ENCODE measurements at places on chromosomes 2 and 18.

- DNase-seq: no peak
These were observed 62.1 kb downstream of the GBX2 start for GRCh38 chr2:236105955-236106607.

DNA sequence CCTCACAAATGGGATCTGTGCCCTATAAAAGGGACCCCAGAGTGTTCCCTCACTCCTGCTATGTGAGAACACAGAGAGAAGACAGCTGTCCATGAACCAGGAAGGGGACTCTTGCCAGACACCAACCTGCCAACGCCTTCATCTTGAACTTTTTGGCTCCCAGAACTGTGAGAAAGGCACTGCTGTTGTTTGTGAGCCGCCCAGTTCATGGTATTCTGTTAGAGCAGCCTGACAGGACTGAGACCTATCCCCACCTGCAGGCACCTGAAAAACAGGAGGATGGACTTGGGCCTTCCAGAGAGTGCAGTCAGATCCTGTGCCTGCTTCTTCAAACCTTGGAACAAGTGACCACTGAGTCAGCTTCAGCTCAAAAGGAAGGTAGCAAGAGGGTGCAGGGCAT, 51.4 kb downstream of the CRACDL start:
- DNase-seq: no peak

- DNase-seq: no peak
These were observed 165.3 kb upstream of the STK17B start for GRCh38 chr2:196336715-196337114.

DNA sequence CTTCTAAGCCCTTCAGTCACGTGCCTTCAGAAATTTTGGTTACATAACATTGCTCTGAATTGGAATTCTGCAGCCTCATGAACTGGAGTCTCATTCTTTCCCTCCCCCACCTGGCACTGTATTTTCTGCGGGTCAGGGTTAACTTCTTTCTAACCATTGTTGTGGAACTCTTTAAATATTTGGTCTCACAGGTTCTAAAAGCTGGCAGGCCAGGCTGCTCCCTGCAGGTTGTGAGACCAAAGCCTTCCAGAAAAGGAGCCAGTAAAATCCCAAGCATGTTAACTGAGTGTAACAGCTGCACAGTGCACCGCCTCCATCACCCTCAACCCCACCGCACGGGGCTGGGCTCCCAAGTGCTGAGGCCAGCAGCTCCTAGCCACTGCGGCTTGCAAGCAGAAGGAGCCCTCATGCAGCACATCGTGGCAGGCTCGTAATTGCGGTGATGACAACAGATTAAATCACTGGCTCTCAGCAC, 174.1 kb upstream of the ALPP start:
- no peak for DNase-seq

- DNase-seq: peak; percentile 88
These were observed 15.9 kb downstream of the CDKL4 start for GRCh38 chr2:39227628-39228412.

DNA sequence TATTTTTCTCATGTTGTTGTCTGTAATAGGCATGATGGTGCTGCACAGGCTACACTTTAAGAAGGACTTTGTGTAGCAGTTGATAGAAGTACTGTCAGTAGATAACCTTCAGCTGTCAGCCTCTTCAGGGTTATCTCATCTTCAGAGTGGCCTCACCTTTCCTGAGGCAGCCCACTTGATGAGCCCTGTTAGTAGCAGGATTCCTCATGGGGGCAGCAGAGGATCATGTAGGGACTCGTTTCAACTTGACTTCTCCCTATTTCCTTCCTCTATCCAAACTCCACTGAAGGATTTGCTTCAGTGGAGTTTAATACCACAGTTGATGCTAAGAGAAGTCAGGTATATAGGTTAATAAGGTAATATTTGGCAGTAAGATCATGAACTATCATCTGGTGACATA, 530.3 kb upstream of the FSIP2 start:
- no peak for DNase-seq

DNA sequence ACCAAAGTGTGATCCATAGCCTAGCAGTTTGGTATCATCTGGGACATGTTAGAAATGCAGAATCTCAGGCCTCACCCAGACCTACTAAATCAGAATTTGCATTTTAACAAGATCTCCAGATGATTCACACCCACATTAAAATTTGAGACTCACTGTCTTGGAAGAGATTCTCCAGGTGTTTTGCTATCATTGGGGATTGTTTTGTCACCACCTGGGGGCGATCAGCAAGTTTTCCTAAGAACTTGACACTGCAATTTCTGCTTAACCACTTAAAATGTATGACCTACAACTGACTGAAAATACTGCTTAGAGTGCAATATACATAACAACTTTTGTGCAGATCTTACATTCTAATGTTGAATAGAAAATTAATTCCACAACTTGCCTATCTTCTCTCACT, 18.9 kb upstream of the ITGA4 start:
- DNase-seq: no peak

DNA sequence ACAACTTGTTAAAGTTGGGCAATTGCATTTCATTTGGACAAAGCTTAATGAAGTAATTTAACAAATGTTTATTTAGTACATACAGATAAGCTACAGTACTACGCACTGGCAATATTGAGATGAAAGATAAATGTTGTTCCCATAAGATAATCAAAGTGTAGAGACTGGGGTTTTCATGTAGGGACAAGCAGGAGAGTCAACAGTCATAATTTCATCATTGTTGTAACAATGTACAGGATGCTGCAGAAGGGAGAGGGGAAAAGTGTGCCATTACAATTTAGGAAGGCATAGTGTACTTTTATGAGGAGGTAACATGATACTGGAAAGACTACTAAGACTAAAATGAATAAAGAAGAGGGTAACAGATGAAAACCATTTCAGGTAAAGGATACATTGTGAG, 441.6 kb downstream of the ERBB4 start:
- no peak for DNase-seq

- DNase-seq: no peak
These were observed 99.9 kb downstream of the DYM start for GRCh38 chr18:49360582-49360981.

DNA sequence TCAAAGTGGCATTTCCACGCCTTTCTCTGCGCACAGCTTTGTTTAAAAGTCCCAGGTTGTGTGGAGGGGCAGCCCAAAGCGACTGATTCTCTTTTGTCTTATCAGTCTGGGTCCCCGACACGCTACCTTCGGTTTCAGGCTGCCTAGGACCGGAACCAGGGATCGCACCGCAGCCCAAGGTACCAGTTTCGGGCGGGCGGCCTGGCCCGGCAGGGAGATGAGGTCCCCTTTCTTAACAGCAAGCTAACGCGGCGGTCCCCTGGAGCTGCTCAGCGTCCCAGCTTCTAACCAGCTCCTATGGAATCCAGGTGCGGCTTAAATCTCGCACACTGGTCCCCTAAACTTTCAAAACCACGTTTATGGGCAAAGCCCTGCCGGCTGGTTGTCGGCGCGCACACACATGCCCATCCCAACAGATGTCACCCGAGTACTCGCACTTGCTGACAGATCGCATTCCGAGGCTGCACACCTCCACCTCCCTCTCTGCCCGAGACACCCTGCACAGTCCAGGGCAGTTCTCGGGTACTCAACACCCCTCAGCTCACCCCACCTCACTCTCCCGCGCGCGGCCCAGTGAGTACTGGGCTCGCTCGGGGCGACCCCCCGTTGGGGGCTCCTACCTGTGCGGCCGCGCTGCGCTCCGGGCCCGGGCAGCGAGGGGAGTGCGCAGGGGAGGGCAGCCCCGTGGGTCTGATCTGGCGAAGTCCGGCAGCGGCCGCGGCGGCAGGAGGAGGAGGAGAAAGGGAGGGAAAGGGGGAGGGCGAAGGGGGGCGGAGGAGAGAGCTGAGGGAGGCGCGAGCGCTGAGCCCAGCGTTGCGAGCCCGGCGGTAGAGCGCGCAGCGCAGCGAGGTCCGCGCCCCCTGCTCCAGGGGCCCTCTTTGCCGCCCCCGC, at the start of gene EFEMP1:
EFEMP1 (minus strand) TSS at position 692 of the 891 bp plus-strand sequence. CDS start 1,342 bp downstream, outside the sequence.
- no peak for DNase-seq

DNA sequence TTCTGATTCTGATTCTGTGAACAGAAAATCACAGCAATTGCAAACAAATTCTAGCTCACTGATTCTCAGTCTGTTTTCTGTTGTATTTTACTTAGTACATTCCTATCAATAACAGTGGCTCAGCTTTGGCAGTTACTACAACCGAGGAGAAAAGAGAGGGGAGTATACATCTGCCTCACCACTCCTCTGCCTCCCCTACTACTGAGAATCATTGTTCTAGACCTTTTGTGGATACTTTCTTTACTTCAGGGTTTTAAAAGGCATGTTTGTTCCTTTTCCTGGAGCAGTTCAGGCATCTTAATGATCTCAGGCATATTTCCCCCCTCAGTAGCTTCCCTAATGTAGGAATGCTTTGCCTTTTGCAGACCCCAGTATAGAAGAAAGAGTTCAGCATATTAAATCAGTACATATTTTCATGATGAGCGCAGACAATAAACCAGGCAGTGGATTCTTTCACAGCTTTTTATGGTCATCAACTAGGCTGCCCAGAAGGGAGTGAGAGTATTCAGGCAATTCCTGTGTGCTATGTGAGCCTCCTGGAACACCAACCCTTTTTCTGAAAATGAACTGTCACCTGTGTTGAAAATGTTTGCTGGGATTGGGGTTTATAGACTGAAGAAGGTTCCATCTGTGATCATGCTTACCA, 10.3 kb downstream of the STAMBP start:
- DNase-seq: no peak

- no peak for DNase-seq
These were observed 1.1 kb downstream of the SPAG16 start for GRCh38 chr2:213285404-213285803.

- DNase-seq: no peak
These were observed 59.7 kb downstream of the SPP2 start for GRCh38 chr2:234110219-234110618.

DNA sequence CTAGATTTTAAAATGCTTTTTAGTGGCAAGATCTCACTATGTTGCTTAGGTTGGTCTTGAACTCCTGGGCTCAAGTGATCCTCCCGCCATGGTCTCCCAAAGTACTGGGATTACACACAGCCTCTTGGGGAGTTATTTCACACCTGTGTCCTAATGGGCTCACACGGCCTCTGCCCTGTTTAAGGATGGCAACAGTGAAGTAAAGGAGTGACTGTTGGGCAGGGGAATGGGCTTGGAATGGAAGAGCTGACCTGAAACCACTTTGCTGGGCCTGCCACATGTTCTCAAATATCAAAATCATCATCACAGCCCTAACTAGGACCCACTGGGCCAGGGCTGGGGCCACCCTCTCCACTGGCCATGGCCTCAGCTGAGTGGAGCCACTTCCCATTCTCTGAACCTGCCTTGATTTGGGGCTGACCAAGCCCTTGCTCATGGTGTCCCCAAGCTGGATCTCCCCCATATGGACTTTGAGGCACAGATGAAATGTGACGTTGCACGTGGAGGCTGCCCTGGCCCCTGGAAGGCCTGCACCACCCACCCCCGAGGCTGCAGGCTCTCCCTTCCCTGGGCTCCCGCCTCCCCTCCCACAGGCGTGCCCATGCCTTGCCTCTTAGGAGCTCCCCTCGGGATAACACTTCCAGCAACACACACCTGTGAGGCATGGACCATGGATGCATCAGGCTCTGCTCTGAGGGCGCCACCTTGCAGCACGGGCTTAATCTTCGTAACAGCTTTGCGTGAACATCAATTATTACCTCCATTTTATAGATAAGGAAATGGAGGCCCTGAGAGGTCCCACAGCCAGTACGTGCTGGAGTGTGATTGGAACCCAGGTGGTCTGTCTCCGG, 71.8 kb upstream of the SMAD7 start:
- peak; percentile 9 for DNase-seq

DNA sequence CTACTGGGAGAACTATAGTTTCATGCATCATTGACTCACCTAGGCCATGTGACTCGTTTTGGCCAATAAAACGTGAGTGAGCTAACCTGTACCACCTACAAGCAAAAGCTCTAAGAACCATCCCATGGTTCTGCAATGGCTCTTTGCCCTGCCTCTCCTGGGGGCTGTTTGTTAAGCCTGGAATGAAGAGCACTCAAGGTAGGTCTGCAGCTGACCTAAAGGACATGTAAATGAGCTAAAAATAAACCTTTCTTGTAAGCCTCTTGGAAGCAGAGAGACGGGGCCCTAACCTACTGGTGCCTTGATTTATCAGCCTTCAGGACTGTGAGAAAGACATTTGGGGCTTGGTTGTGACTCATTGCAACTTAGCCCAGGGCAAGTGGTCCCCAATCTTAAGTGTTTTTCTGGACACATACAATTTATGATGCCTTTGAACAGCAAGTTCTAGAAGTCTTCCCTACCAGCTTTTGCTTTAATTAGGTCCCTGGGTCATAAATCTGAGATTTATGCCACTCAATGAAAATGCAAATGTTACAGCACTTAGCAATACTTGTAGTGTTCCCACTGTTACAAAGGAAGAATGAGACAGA, 107.4 kb downstream of the OSBPL6 start:
- DNase-seq: no peak

- no peak for DNase-seq
These were observed 109.6 kb upstream of the UNC80 start for GRCh38 chr2:209662021-209662420.

GRCh38 chr18:48080546-48080945, 150.1 kb upstream of the SMAD2 start:
- no peak for DNase-seq

GRCh38 chr2:196399722-196400691, 228.6 kb upstream of the STK17B start:
- no peak for DNase-seq
